ENCODE measurements at places on chromosomes 1 and 21.
A peak's percentile ranks its signal among the peaks of the same experiment; 100 is the strongest.

DNA sequence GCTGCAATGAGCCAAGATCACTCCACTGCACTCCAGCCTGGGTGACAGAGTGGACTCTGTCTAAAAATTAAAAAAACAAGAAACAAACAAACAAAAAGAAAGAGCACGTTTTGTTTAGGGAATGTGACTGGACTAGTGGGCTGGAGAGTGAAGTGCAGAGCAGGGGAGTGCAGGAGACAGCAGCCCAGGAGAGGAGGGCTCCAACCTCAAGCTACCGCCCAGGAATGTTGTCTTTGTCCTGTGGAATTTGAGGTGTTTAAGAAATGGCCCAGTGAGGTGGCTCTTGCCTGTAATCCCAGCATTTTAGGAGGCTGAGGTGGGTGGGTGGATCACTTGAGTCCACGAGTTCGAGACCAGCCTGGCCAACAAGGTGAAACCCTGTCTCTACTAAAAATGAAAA lies 42.4 kb upstream of the MTF2 start:
- no peak for DNase-seq

DNA sequence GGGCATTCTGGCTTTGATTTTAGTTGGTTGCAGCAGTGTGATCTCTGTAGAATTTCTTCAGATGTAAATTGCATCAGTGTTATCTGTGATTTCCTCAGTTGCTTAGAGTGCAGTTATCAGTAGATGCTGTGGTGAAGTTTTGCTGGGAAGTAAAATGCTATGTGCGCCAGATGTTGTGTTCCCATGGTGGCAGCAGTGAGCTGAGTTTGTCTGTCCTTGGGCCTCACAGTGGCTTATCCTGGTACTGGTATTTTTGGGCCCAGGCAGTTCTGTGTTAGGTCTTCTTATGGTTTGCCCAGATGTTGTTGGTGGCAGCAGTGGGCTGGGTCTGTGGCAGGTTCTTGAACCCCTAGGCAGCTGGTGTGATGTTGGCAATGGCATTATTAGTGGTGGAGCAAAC lies 1242.1 kb downstream of the PLA2G4A start:
- no peak for DNase-seq

DNA sequence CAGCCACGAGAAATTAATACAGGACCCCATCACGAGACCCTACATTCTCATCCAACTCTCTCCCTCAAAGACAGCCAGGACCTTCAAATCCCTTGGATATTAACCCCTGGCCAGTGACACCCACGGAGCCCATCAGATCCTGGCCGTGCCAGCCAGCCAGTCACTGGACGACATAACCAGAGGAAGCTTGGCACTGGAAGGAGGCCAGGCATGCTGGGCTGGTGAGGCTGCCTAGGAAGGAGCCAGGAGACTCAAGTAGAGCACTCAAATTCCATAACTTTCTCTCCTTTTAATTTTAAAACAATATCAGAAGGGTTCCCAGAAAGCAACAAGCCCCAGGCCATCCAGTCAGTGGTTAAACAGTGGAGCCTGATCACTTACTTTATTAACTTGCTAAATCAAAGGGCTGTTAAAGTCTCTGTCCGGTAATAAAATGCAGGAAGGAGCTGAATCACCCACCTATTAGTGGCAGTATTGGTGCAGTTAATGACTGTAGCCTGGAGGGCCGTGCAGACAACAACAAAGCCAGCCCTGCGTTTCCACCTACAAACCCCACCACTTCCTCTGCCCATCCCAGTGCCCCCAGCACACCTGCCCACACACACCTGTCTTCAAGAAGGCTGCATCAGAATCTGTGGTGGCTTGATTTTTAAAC lies 78.0 kb downstream of the HIVEP3 start:
- DNase-seq = no peak

DNA sequence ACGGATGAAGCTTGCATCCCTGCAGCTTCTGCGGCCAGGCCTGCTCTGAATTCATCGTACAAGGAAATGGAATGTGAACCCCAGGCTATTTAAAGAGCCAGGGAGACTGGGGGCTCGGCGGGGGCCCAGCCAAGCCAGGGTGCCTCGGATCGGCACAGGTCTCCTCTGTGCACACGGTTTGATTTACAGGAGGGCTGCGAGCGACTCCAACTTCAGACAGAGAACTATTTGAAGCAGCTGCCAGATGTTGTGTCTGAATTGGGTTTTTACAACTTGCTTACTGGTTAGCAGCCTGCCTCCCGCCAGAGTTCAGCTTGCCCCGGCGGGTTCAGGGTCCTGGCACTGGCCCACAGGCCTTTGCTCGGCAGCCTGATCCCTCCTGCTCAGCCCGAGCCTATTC lies 83.2 kb downstream of the SPSB1 start:
- no peak for DNase-seq

DNA sequence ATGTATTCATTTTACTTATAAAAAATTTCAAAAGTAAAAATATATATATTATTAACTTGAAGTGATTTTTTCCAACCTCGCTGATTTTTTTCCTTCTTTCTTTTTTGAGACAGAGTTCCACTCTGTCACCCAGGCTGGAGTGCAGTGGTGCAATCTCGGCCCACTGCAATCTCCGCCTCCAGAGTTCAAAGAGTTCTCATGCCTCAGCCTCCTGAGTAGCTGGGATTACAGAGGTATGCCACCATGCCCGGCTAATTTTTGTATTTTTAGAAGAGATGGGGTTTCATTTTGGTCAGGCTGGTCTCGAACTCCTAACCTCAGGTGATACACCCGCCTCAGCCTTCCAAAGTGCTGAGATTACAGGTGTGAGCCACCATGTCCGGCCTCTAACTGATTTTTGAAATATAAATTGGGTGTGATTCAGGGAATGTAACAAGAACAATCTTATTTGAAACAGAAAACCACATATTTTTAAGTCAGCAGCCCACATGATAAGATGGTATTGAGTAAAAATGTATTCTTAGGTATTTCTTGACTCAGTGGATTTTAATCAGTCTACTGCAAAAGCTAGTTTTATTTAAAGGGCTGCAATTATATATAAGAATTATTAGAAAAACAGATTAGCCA lies 30.0 kb downstream of the ZBTB8B start:
- no peak for DNase-seq

GRCh38 chr1:101283443-101283842 lies 46.6 kb downstream of the S1PR1 start:
- DNase-seq = no peak

DNA sequence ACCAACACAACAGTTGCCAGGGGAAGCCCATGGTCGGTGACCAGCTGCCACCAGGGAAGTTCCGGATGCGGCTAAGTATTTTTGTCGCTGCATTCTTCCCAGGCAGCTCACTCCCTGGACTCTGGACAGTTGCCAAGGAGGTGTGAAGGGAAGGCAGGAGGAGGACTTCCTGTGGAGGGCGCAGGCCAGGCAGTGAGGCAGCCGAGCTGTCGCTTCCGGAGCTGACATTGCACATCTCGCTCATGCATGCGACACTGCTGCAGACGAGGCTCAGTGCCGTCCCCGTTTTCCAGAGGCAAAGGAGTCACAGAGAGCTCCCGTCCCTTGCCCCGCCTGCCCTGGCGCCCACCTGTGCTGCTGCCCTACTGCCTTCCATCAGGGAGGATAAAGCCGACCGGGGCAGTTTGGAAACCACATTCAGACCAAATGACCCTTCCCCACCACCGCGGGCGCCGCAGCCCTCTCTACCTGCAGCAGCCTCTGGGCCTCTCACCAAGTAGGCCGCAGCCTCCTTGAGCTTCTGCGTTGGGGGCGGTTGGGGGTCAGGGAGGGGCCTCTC lies 81.4 kb downstream of the NENF start:
- no peak for DNase-seq

GRCh38 chr1:172540635-172541034 lies 7.7 kb downstream of the SUCO start:
- no peak for DNase-seq

GRCh38 chr21:44874240-44874496 lies 678 bp upstream of the PTTG1IP start:
- DNase-seq = peak; percentile 42

GRCh38 chr1:234942879-234943506 lies 185.6 kb downstream of the TOMM20 start:
- no peak for DNase-seq

DNA sequence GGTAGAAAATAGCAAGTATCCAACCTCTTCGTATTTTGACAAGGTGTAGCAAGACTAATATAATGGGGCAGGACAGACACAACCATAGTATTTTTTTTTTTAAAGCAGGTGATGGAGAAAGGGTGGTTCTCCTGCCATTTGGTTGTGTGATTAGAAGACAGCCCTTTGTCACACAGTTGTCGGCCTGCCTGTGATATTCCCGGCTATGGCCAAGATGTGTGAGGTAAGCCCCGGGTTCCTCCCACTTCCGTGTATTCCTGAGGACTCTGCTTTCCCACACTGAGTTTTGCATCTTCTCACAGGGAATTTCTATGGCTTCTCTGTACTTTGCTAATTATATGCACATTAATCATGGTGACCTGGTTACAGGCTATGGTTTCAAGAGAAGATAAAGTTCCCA lies 35.9 kb downstream of the ZNF496 start:
- no peak for DNase-seq

DNA sequence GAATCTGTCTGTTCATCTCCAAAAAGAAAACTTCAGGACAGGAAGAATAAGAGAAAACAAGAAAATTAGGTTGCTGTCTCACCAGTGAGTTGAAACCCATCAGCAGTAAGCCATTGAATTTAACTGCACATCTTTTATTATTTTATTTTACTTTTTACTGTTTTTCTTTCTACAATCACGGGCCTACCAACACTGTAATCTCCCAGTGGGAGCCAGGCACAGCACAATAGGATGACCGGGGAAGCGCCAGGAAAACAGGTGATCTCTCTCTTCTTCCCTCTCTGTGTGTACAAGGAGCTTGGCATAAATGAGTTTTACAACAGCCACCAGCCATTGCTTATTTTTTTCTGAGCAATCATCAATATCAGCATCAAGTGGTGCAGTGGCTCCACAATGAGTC lies 113.1 kb upstream of the ESRRG start:
- DNase-seq = no peak

DNA sequence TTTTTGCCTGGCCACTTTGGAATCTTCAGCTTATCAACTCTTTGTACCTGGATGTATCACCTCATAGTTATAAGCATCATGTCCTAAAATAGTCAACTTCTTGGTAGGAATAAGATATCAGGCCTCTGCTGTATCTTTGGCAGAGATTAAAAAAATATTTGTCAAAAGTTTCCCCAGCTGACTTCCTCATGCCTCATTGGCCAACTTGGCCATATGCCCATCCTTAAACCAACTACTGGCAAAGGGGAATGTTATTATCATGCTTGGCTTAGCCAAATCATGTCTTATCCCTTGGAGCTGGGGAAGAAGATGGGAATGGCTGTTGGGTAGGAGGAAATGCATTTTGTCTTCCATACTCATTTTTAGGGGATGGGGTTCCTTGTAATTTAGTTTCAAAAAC lies 23.4 kb downstream of the NFASC start:
- no peak for DNase-seq

DNA sequence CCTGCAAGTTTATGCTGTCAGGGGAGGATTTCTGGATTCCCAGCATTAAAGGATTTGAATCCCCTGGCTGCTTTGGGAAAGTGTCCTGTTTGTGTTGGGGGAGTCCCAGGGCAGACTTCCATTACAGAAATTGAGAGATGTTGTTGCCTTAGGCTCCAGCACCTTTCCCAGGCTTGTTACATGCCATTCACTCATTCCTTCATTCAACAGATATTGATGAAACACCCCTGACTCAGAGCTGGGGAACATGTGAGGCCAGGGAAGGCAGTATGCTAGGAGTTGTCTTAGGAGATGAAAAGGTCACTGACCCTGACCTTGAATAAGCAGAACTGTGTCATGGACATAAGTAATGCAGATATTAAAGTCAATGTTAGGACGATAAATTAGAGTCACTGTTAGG lies 161.7 kb downstream of the NTMT2 start:
- DNase-seq = no peak

DNA sequence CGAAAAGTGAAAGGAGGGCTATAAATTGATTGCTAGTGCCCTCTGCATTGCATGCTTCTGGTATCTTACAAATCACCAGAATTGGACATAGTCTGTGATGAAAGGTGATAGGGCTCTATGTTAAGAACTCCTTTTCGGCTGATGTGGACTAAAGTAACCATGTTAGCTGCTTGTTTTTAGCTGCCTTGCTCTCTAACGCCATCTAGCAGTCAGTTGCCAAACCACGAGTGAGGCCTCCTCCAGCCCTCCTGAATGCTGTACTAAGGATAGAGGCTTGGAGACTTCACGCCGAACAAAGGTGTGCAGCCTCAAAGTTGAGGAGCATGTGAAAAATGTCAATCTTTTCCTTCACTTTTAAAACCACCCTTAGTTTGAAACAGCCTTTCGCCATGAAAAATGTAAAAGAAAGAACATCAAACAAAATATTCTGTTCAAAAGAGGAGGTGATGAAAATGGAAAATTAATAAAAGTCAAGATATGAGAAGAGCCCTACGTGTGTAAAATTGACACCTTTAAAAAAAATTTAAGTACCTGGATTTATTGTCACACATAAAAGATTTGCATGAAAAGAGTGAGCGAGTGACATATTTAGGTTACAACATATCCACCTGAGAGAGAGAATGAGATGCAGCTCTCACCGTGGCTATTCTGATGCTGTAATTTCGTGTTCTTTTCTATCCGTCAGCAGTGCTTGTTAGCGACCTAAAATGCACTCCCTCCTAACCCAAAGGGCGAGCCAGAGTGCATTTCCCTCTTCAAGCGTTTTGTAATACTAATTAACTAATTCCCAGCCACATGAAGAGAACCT lies 8.1 kb downstream of the LRRC53 start:
- no peak for DNase-seq

DNA sequence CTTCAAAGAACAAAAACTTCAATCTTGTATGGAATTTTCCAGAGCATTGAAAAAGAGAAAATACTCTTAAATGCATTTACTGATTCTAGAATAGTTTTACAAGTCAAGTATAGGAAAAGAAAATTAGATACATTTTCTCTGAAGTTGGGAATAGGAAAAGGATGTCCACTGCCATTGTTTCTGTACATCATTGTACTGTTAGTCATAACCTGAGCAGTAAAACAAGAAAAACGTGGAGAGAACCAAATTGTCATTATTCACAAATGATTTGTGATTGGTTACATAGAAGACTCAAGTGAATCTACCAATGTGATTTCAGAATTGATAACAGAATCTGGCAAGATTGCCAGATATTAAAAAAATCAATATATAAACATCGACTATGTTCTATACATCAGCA lies 27.4 kb downstream of the PRKACB start:
- DNase-seq = no peak

- no peak for DNase-seq
These were observed 17.9 kb upstream of the KANK4 start for GRCh38 chr1:62336995-62337705.

DNA sequence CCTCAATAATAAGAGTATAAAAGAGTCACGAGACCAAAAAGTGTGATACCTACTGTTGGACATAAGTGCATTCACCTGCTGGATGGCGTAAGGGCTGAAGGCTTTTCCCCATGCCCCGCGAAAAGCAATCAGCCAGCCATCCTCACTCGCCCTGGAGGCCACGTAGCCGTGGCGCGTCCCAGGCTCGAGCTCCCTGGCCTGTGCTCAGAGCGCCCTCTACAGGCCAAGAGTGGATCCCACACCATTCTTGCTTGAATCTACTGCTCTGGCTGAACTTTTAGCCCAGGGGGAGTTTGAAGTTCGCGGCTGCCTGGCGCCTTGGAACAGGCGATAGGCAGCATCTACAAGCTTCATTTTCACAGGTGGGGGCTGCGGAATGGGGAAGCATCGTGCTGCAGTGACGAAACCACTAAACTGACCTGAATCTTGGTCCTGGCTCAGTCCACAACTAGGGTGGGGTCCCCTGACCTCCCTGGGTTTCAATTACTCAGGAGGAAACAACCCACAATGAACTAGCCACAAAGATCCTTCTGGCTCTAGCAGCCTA lies 70.3 kb upstream of the SERBP1 start:
- DNase-seq = peak; percentile 73
